ENCODE measurements at places on chromosomes 1 and 21.

DNA sequence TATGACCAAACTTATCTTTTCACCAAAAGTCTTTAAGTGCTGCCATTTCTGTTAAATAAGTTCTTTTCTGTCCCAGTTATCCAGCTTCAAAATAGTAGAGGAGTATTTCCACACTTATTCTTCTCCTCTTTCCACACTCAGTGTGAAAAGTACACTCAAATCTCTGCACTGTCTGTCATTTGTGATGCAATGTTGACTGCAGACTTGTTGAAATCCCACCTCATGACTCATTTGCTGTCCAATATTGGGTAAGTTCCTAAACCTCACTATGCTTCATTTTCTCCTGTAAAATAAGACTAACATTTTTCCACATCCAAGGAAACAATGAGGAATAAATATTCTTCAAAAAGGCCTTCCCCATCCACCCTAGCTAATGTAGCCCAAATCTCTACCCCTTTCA lies 17.5 kb downstream of the LRRIQ3 start:
- DNase-seq, result no peak

GRCh38 chr1:42320708-42321107 lies 14.3 kb downstream of the FOXJ3 start:
- DNase-seq, result no peak

- no peak for DNase-seq
Observed at GRCh38 chr21:45536301-45537081, 5.7 kb downstream of the SLC19A1 start.

GRCh38 chr1:201108614-201109013 lies 3.6 kb downstream of the CACNA1S start:
- no peak for DNase-seq

- no peak for DNase-seq
Observed at GRCh38 chr1:51282605-51283004, 46.5 kb downstream of the RNF11 start.

- DNase-seq, result no peak
Observed at GRCh38 chr1:108610073-108610472, 50.2 kb downstream of the EEIG2 start.

- DNase-seq, result no peak
Observed at GRCh38 chr1:36448530-36449056, 1.7 kb downstream of the OSCP1 start.

DNA sequence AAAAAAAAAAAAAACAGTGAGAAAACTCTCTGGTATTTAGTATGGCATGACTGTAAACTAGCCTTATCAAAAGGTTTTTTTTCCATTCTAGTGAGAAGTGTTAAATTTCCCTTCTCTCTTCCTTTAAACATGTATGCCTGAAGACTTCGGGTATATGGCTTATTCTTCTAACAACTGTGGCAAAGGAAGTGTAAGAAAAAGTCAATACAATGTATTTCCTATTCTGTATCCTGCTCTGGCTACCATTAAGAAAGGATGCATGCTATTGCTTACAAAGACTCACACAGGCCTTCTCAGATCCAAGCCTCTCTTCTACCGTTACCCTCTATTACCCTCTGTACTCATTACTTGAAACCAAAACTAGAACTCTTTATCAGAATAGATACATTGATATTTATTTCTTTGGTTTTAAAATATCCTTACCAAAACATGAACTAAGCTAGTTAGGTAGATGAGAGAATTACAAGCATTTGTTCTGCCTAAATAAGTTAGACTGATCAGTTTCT lies 8.4 kb downstream of the CEPT1 start:
- no peak for DNase-seq

Measured in stimulated activated CD8-positive, alpha-beta memory T cell treated with anti-CD3 and anti-CD28 coated beads, Interleukin-7, amount 100 ng/mL, for 24 hours (primary cell).